Neural crest cell (in vitro differentiated cells): ENCODE measurements at places on chromosomes 5 and 9. TPM values are rescaled to one million over a fixed set of nuclear protein-coding genes. Genes with fewer than 3 reads are reported as not detected.
A peak's percentile ranks its signal among the peaks of the same experiment; 100 is the strongest.

GRCh38 chr9:133659516-133659915 lies 23.4 kb downstream of the DBH start:
- no peak for DNase-seq

Gene RANBP17
- 24.2 and 26.9 TPM in 2 replicates for total RNA-seq

DNA sequence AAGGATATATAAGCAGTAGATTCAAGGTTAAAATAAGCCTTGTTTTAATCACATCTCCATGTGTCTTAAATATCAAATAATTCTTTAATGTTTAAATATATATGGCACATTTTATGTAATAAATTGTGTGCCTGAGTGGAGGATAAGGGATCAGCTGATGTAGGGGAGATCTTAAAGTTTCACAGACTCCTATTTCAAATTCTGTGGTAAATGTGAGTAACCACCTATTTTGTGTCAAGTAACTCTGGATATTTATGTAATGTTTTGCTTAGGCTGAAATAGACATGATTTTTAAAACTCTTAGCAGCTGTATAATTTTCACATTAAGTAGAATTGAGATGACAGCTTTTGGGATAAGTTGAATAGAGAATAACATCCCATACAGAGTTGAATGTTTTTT lies 41.3 kb upstream of the ITGA2 start:
- no peak for DNase-seq

DNA sequence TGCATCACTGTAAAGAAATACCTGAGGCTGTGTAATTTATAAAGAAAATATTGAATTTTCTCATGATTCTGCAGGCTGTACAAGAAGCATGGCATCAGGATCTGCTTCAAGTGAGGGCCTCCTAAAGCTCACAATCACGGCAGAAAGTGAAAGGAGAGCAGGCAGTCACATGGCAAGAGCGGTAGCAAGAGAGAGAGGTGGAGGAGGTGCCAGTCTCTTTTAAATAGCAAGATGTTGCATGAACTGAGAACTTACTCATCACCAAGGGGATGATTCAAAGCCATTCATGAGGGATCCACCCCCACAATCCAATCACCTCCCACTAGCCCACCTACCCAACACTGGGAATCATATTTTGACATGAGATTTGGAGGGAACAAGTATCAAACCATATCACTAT lies 184.5 kb upstream of the PAPPA start:
- no peak for DNase-seq

Gene MRPL22
- total RNA-seq: 59.5 and 62.4 TPM in 2 replicates

DNA sequence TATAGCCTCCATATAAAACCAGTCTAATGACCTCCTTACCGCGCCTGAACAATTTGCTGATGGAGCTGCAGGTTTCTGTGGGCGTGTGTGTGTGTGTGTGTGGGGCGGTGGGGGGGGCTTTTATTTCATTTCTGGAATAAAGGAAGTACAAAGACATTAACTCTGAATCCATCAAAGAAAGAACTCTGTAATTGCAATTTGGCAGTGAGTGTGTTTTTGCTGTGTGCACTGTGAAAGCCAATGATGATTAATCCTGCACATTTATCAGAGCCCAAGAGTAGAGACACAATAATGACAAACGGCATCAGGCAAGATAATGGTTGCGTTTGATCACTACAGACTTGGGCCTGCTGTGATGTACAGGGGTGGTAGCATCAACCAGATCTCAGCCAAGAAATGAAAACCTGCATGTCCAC lies 29.3 kb upstream of the NDFIP1 start:
- no peak for DNase-seq

Gene PHAX
- 47.2 and 51.4 TPM in 2 replicates for total RNA-seq

DNA sequence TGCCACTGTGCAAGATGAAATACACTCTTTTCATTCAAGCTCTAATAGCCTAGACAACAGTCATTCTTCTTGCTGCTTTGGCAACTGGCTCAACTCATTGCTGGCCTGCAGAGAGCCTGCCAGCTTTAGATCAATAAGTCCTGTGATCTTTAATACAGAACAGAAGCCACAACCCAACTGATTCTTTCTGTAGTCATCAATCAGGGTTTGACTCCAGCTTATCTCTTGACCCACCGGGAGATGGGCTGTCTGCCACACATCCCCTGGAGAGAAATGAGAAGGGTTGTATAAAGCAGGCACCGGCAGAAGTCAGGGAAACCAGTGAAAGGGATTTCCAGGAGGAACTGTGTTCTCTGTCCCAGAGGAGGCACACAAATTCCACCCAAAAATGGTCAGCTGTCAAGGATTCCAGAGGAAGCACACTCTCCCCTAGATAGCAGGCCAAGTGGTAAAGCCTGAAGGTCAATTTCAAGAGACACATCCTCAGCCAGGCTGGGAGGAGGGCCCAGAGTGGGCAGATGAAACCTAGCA lies 24.5 kb downstream of the LHFPL2 start:
- no peak for DNase-seq

Gene ANKRD34B
- total RNA-seq: 0.05 TPM in 1 of 2 replicates, not detected in the other

Gene ADGRD2
- 0.44 TPM in 1 of 2 replicates, not detected in the other for total RNA-seq

Gene OSMR
- total RNA-seq: 2.7 and 2.8 TPM in 2 replicates

DNA sequence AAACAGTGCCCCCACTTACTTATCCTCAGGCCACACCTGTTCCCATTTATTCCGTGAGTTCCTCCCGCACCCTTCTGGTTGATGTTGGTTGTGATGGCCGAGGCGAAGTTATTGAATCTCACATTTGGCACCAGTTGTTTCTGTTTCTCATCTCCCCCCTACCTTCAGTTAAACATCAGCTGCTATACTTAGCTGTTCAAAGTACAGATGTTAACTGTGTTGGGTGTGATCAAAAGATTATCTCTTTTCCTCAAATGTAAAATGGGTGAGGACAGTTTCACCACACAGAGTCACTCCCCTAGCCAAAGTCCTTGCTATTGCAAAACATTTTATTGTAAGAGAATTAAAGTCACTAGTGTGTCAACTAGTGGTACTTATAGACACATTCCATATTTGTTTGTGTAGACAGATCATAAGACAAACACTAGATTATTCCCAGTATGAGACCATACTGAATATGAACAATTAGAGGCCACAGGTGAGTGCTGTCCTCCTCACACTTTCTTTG lies 43.2 kb upstream of the PRSS3 start:
- no peak for DNase-seq

Gene IL4
- not detected in 2 replicates for total RNA-seq

DNA sequence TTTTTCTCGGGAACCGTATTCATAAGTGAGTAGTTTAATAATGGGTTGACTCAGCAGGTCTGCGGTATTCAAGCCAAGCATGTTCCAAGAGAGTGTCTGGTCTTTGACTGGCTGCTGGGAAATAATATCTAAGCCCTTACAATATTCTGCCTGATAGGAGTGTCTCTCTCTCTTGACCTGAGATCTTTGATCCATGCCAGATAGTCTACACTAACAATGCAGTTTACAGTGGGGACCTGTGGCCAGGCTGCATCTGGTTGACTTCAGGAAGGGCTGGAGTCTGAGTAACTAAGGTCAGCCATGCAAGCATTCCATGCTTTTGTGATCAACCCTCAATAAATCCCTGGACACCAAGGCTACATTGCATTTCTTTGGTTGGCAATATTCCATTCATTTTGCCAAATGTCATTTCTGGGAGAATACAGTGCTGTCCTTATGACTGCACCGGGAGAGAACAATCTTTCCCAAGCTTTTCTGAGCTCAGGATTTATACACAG lies 195.5 kb downstream of the SEMA5A start:
- no peak for DNase-seq

DNA sequence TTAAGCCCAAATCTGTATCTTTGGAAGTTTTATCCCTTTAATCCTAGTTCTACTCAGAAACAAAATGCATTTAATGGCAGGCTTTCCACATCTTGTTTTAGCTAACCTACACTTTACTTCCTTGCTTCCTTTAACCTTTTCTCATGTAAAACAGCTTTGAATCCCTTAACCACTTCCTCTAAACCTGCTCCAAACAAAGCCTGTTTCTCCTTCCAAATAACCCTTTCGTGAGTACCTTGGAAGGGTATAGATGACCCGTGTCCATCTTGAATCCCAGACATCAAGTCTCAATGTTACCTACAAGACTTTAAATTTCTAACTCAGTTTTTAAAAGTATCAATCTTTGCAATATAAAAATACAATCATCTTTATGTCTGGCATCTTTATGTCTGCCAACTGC lies 78.4 kb downstream of the DROSHA start:
- no peak for DNase-seq

DNA sequence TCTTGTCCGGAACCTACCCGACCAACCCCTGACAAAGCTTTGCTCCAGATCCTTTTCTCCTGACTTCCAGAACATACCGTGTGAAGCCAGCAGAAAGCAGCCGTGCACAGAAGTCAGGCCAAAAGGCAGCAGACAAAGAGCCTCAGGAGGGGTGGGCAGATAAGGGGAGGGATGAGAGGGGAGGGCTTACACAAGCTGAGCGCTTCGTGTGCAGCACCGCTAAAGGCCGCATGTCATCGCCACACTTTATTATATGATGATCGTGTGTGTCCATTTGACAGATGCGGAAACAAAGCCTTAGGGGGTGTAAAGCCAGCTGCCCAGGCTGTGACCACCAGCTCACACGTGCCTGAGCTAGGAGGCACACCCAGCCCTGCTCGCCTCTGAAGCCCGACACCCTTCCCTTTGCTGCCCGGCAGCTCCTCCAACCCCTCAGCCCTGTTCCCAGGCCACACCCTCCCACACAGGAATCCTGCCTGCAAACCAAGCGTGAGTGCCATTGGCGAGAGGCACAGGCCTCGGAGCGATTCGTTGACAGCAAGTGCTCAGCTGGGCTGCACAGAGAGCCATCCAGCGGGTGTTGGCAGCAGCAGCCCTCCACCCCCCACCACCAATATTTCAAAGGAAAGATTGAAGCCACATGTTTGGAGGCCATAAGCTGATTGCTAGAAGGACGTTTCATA lies 170.5 kb upstream of the SMIM23 start:
- no peak for DNase-seq

- DNase-seq: no peak
Observed at GRCh38 chr5:127216143-127216542, 74.5 kb upstream of the MEGF10 start.

GRCh38 chr9:114093031-114093471 lies 6.0 kb downstream of the KIF12 start:
- DNase-seq: no peak

- peak; percentile 11 for DNase-seq
Observed at GRCh38 chr5:109645707-109646192, 44.0 kb upstream of the MAN2A1 start.

DNA sequence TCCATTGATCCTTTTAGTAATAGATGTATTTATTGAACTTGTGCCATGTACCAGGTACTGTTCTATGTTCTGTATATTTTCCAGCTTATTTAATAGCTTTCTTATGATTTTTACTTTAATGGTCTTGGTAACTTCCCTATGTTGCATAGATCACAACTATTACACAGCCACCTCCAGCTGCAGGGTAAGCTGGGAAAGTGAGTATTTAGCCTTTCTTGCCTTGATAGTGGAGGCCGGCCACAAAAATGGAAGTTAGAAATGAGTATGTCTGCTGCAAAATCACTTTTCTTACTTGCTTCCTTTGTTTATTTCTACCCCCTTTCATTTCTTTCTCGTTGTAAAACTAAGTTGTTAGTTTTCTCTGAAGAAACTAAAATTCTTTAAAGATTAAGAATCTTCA lies 43.1 kb upstream of the ANKDD1B start:
- DNase-seq: no peak

DNA sequence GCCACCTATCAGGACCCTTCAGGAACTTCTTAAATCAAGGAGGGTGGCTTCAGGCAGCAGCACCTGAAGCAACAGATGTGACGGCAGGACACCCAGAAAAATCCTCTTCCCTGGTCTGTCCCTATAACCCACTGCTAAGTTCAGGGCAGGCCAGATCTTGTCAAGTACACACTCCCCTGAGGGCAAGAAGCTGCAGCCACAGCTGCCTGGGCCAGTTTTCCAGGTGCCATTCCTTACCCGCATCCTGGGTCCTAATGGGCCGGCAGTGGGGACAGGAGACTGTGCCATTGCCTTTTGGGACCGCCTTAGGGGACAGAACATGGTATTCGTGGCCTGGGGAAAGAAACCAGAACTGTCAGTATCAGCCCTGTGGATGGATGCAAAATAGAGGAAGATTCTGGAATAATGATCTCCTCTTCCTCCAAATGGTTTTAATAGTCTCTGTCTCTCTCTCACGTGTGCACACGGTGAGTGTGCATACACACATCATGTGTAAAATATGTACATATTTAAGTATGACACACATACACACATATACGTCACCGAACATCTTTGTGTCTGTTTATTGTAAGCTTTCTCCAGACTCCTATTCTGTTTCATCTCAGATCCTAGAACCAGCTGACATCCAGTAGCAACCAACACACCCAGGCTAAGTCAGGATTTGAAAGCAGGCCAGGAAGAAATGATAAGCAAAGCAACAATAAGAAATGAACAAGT lies 14.0 kb downstream of the ORM2 start:
- no peak for DNase-seq

DNA sequence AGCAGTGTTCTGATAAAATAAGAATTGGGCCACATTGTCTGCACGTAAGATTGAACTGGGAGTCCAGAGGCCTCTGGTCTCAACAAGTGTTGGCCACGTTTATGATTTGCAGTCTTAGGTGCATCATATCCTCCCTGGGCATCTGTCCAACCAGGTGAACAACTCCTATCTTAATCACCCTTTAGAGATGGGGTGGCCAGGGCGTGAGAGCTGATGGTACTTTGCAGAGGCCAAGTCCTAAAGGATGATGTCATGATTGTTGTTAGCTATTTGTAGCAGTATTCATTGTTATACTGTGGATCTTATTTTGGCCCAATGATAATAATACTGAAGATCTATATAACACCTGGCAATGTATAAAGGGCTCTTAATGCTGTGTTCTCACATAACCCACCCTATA lies 73.2 kb upstream of the RARS1 start:
- no peak for DNase-seq

DNA sequence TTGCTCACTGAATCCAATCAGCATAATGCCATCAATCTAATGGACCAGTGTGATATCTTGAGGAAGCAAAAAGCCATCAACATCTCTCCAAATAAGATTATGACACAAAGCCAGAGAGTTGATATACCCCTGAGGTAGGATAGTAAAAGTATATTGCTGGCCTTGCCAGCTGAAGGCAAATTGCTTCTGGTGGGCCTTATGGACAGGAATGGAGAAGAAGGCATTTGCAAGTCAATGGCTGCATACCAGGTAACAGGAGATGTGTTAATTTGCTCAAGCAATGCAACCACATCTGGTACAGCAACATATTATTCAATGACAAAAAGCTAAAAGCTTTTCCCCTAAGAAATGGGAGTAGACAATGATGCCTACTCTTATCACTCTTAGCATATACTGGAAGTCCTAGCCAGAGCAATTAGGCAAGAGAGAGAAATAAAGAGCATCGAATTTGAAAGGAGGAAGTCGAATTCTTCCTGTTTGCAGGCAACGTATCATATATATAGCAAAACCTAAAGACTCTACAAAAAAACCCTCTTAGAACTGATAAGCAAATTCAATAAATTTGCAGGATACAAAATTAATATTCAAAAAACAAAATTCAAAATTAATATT lies 216.1 kb upstream of the RASA1 start:
- no peak for DNase-seq

- DNase-seq: no peak
Observed at GRCh38 chr5:6715758-6716628, 2.8 kb downstream of the TENT4A start.

DNA sequence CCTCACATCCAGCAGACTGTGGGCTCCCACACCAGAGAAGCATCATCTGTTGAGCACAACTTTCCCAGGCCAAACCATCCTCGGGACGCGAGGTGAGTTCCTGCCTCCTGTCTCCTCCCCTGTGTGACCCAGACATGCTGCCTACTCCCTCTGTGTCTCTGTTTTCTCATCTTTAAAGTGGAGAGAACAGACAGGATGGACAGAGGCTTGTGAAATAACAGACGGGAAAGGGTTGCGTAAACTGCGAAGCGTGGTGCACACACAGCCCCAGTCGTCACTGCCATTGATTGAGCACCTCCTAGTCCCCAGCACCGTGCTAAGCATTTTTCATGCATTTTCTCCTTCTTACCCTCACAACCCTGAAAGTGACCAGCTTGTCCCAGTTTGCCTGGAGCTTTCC lies 52.1 kb upstream of the LMX1B start:
- no peak for DNase-seq
